IPS-NIHi11 (cell line): ENCODE measurements at places on chromosomes 6 and 20.

DNA sequence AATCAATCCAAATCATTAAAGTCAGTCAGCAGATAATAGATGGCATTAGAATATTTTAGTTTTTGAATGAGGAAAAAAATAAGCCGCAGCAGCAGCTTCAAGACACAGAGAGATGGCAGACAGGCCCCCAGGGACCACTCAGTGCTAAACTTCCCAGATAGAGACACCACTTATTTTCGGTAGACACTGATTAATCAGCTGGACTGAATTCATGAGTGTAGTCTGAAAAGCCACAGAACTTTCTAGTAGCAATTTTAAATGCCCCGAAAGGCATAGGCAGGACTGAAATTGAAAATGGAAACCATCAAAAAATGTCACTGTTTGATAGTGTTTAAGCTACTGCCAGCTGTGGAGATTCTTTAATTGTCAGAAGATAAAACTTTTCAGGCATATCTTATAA is 3.1 kb upstream of the CLDN20 start:
- no peak for DNase-seq

GRCh38 chr6:11730641-11731040 is 48.0 kb downstream of the ADTRP start:
- DNase-seq, result no peak

- no peak for DNase-seq
Measured at GRCh38 chr20:41398408-41398807, 31.8 kb upstream of the EMILIN3 start.

DNA sequence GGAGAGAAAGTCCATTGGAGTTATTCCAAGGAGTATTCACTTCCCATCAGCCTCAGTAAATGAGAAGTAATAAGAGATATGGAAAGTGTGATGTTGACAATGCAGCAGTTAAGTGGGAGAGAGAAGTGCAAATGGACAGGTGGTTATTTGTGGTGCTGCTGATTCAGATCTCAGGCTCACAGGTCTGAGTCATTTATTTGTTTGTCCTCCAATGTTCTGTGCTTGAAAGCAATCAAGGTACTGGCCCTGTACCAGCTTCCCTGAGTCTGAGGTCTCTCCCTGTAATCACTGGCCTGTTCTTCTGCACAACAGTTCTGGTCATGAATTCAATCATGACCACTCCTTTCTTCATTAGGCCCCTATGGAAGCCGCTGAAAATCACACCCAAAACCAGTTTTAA is 827.7 kb downstream of the MAFB start:
- no peak for DNase-seq

- no peak for DNase-seq
Measured at GRCh38 chr6:157211603-157212455, 111.5 kb downstream of the TMEM242 start.

GRCh38 chr6:33944686-33945411 is 141.0 kb upstream of the MLN start:
- DNase-seq, result peak; percentile 53

DNA sequence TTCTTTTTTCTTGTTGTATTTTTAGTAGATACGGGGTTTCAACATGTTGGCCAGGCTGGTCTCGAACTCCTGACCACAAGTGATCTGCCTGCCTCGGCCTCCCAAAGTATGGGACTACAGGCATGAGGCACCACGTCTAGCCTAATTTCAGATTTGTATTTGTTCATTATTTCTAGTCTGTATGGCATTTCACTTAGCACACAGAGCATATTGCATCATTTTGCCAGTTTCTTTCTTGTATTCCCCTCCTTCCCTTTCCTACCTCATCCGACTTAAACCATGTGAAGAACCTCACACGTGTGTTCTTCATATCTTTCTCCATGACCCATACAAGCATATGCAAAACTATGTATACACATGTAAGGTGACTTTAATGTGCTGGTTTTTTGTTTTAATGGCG is 470.0 kb downstream of the CBLN4 start:
- DNase-seq, result no peak

- no peak for DNase-seq
Measured at GRCh38 chr20:35939264-35939663, 15.0 kb downstream of the SCAND1 start.

- DNase-seq, result no peak
Measured at GRCh38 chr6:124968401-124968800, 6.2 kb downstream of the RNF217 start.
